Caco-2 (cell line): ENCODE measurements at places on chromosomes 1 and 21. TPM values are rescaled to one million over a fixed set of nuclear protein-coding genes. Genes with fewer than 3 reads are reported as not detected.

GRCh38 chr1:200226268-200226968, 183.4 kb downstream of the ZNF281 start:
- no peak for DNase-seq
- H3K4me3 ChIP-seq, result no peak overlapping the region
- no peaks in the 10 kb centered on the region for H3K36me3 ChIP-seq
- H3K27ac ChIP-seq, result no peak overlapping the region

- H3K4me3 ChIP-seq, result no peak overlapping the region
- no peak overlapping the region for H3K27ac ChIP-seq
- peaks cover 7% of the 10 kb centered on the region; the same call in 1 of the 2 replicates for H3K4me1 ChIP-seq
- no peaks in the 10 kb centered on the region for H3K27me3 ChIP-seq
These were observed 34.8 kb upstream of the IKBKE start for GRCh38 chr1:206435445-206435844.

- no peak overlapping the region for H3K27ac ChIP-seq
- H3K4me3 ChIP-seq, result no peak overlapping the region
- DNase-seq, result no peak
- no peaks in the 10 kb centered on the region for H3K27me3 ChIP-seq
- H3K4me1 ChIP-seq, result no peaks in the 10 kb centered on the region
These were observed 15.9 kb downstream of the LZIC start for GRCh38 chr1:9927259-9927658.

DNA sequence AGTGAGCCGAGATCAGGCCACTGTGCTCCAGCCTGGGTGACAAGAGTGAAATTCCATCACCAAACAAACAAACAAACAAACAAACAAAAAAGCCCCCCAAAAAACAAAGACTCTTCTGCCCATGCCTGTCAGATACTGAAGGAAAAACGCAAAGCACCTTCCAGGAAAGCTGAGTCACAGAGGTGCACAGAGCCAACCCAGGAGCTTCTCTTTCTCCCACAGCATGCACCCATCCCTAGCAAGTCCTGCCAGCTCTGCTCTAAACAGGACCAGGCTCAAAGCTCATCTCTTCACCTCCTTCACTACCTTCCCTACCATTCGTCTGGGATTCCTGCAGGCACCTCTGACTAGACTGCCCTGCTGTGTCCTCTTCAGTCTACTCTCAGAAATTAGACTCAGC, 46.5 kb downstream of the ETS2 start:
- H3K27ac ChIP-seq, result no peak overlapping the region
- H3K4me1 ChIP-seq, result no peaks in the 10 kb centered on the region
- H3K27me3 ChIP-seq, result no peaks in the 10 kb centered on the region
- no peaks in the 10 kb centered on the region for H3K36me3 ChIP-seq
- DNase-seq, result no peak

DNA sequence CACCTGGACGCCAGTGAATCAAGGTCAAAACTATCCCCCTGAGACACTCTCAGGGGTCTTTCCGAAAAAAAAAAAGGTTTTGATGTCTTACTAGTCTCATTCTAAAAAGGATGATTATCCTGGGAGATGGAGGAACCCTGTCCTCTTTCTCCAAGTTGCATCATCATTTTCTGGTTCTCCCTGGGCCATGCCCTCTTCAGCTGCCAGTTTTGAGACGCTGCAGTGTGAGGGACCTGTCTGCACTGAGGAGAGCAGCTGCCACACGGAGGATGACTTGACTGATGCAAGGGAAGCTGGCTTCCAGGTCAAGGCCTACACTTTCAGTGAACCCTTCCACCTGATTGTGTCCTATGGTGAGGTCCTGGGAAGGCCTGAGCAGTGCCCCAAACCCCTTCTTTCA, 3.5 kb downstream of the FCRLA start:
- H3K27ac ChIP-seq, result no peak overlapping the region
- no peak for DNase-seq
- no peaks in the 10 kb centered on the region for H3K4me1 ChIP-seq
- H3K4me3 ChIP-seq, result no peak overlapping the region
- H3K36me3 ChIP-seq, result no peaks in the 10 kb centered on the region

DNA sequence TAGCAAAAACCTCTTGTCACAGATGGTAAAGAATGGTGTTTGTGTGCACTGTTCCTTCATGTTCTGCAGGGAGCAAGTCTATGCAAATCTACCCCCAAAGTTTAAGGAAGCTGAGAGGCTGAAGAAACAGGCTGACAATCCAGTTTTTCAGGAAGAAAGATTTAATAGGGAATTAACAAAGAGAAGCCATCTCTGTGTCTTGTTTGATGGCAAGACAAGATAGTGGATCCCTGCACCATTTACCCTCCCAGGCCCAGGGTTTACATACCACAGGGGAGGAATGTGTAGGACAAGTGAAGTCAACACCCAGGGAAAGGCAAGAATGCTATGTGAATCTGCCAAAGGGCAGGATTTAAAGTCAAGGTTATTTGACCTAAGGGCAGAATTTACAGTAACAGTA, 48.1 kb upstream of the FNBP1L start:
- no peak overlapping the region for H3K27ac ChIP-seq
- peak; percentile 13 for DNase-seq
- no peaks in the 10 kb centered on the region for H3K36me3 ChIP-seq
- H3K4me1 ChIP-seq, result peaks cover 4% of the 10 kb centered on the region; the same call in 1 of the 2 replicates
- H3K4me3 ChIP-seq, result no peak overlapping the region
- H3K27me3 ChIP-seq, result no peaks in the 10 kb centered on the region

GRCh38 chr1:155049651-155050559, 1.2 kb upstream of the ADAM15 start:
- no peak for DNase-seq
- no peaks in the 10 kb centered on the region for H3K36me3 ChIP-seq
- H3K27me3 ChIP-seq, result no peaks in the 10 kb centered on the region
- H3K4me1 ChIP-seq, result peaks cover 20% of the 10 kb centered on the region
- peak overlapping the region; percentile 86 for H3K27ac ChIP-seq
- peak overlapping the region; percentile 50 for H3K4me3 ChIP-seq

DNA sequence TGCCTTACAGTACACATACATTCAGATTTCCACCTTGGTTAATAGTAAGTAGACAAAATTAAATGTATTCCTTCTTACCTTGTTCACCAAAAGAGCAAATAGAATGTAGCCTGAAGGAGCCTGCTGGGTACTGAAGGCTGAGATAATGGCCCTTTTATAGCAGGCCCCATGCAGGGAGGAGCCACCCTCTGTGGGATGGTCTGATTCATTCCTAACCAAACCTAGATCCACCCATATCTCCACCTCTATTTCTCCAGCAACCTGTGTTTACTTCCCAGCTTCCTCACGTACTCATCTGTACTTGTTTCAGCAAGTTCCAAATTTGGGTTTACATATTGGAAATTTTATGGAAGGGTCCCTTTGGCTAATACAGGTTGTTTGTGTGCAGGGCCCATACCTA, at the start of gene FLG:
Gene FLG (minus strand): TSS at position 129 of the 400 bp plus-strand sequence. CDS start 9,783 bp downstream, outside the sequence.
- H3K27me3 ChIP-seq, result no peaks in the 10 kb centered on the region
- no peak for DNase-seq
- no peak within 1 kb of the TSS for H3K4me3 ChIP-seq
- no peaks in the 10 kb centered on the region for H3K36me3 ChIP-seq
- H3K27ac ChIP-seq, result no peak within 1 kb of the TSS

GRCh38 chr1:28537457-28538199, 15.3 kb upstream of the TRNAU1AP start:
- no peak for DNase-seq
- H3K4me1 ChIP-seq, result no peaks in the 10 kb centered on the region
- H3K36me3 ChIP-seq, result no peaks in the 10 kb centered on the region
- no peaks in the 10 kb centered on the region for H3K27me3 ChIP-seq
- H3K4me3 ChIP-seq, result no peak overlapping the region

GRCh38 chr1:162847839-162848453, 13.0 kb downstream of the CCDC190 start:
- no peaks in the 10 kb centered on the region for H3K36me3 ChIP-seq
- no peak overlapping the region for H3K27ac ChIP-seq
- DNase-seq, result peak; percentile 65
- no peaks in the 10 kb centered on the region for H3K4me1 ChIP-seq
- no peak overlapping the region for H3K4me3 ChIP-seq

- no peak for DNase-seq
- H3K4me1 ChIP-seq, result no peaks in the 10 kb centered on the region
- no peak overlapping the region for H3K27ac ChIP-seq
- no peaks in the 10 kb centered on the region for H3K36me3 ChIP-seq
- no peak overlapping the region for H3K4me3 ChIP-seq
These were observed 11.5 kb downstream of the SH3BGR start for GRCh38 chr21:39463308-39463707.

- no peaks in the 10 kb centered on the region; the same call in 1 of the 2 replicates for H3K4me1 ChIP-seq
- H3K4me3 ChIP-seq, result peak overlapping the region; percentile 25
- H3K27me3 ChIP-seq, result no peaks in the 10 kb centered on the region; the same call in 1 of the 2 replicates
- no peaks in the 10 kb centered on the region for H3K36me3 ChIP-seq
- DNase-seq, result peak; percentile 35
These were observed 2.1 kb downstream of the ADGRL2 start for GRCh38 chr1:81802707-81803430.

- H3K4me1 ChIP-seq, result no peaks in the 10 kb centered on the region
- no peak overlapping the region for H3K4me3 ChIP-seq
- no peak for DNase-seq
- no peaks in the 10 kb centered on the region for H3K27me3 ChIP-seq
- no peaks in the 10 kb centered on the region for H3K36me3 ChIP-seq
These were observed 46.4 kb upstream of the SOD1 start for GRCh38 chr21:31612894-31613785.

GRCh38 chr1:15758343-15758931, at the start of gene FBLIM1:
FBLIM1 (plus strand) TSS chr1:15758795; CDS start chr1:15764984, 6,189 bp downstream.
- peaks cover 22% of the 10 kb centered on the region for H3K4me1 ChIP-seq
- H3K27me3 ChIP-seq, result no peaks in the 10 kb centered on the region
- DNase-seq, result no peak
- no peak within 1 kb of the TSS for H3K4me3 ChIP-seq
- H3K27ac ChIP-seq, result no peak within 1 kb of the TSS

GRCh38 chr1:153612755-153613331, at the start of gene S100A16:
S100A16 (minus strand) TSS chr1:153613137; CDS start chr1:153608151, 4,986 bp downstream.
- H3K4me1 ChIP-seq, result peaks cover 62% of the 10 kb centered on the region
- no peaks in the 10 kb centered on the region for H3K27me3 ChIP-seq
- H3K27ac ChIP-seq, result peak within 1 kb of the TSS; percentile 56
- peaks cover 4% of the 10 kb centered on the region; the same call in 1 of the 2 replicates for H3K36me3 ChIP-seq

DNA sequence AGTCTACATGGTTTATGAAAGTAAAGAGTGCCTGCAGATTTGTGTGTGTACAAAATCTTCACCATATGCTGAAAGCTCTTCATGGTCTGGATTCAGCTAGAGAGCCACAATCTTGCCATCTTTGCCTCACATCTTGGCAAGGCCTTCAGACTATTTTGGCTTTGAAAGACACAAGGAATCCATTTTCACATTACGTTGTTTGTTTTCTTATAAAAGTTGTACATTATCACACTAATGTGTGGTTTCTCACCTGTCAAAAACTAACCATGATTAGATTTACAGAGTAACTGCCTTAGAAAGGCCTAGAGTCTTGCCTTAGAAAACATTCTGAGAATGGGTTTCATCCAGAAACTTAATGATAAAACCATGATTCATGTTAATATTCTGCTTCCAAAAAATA, 494.6 kb downstream of the NEGR1 start:
- no peaks in the 10 kb centered on the region for H3K36me3 ChIP-seq
- H3K27me3 ChIP-seq, result no peaks in the 10 kb centered on the region
- DNase-seq, result no peak
- H3K27ac ChIP-seq, result no peak overlapping the region
- no peaks in the 10 kb centered on the region for H3K4me1 ChIP-seq
- no peak overlapping the region for H3K4me3 ChIP-seq

- no peaks in the 10 kb centered on the region for H3K4me1 ChIP-seq
- H3K27me3 ChIP-seq, result no peaks in the 10 kb centered on the region
- H3K27ac ChIP-seq, result no peak overlapping the region
These were observed 6.9 kb downstream of the PLA2G5 start for GRCh38 chr1:20076710-20077461.

- no peak overlapping the region for H3K27ac ChIP-seq
- no peak for DNase-seq
- no peaks in the 10 kb centered on the region for H3K36me3 ChIP-seq
- H3K27me3 ChIP-seq, result no peaks in the 10 kb centered on the region
- H3K4me1 ChIP-seq, result no peaks in the 10 kb centered on the region
These were observed 41.8 kb upstream of the LRRC52 start for GRCh38 chr1:165501970-165502348.

- H3K27ac ChIP-seq, result no peak overlapping the region
- no peak for DNase-seq
- H3K27me3 ChIP-seq, result no peaks in the 10 kb centered on the region
- no peaks in the 10 kb centered on the region for H3K36me3 ChIP-seq
- H3K4me1 ChIP-seq, result no peaks in the 10 kb centered on the region
These were observed 268.8 kb downstream of the KCTD3 start for GRCh38 chr1:215835951-215836350.

GRCh38 chr1:170510163-170510562, 21.8 kb upstream of the GORAB start:
- no peak for DNase-seq
- H3K4me3 ChIP-seq, result no peak overlapping the region
- H3K27me3 ChIP-seq, result no peaks in the 10 kb centered on the region
- H3K27ac ChIP-seq, result no peak overlapping the region
- H3K4me1 ChIP-seq, result no peaks in the 10 kb centered on the region
- no peaks in the 10 kb centered on the region for H3K36me3 ChIP-seq

DNA sequence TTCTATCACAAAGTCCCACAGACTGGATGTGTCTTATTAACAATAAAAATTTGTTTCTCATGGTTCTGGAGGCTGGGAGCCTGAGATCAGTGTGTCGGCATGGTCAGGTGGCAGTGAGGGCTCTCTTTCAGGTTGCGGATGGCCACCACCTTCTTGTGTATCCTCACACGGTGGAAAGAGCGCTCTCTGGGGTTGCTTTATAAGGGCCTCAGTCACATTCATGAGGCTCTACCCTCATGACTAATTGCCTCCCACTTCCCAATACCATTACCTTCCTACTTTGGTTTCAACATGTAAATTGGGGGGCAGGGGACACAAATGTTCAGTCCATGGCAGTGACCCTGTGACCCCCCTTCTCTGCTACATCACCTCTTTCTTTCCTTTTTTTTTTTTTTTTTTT, 20.7 kb upstream of the MX1 start:
- H3K4me1 ChIP-seq, result no peaks in the 10 kb centered on the region
- no peak overlapping the region for H3K4me3 ChIP-seq
- H3K27ac ChIP-seq, result no peak overlapping the region

DNA sequence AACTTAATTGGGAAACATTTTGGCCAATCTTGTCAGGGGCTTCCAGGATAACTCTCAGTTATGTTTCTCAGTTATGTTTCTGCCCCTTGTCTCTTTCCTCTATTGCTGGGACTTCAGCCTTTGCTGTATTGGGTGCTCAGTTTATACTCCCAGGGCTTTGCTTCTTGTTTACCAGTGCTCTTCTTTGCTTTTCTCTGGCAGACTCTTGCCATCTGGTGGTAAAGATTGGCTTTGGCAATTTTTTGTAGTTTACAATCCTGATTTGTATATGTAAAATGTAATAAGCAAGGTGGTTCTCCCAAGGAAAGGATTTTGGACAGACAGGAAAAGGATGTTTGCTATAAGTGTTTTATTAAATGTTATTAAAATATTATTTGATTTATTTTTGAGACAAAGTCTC, 37.9 kb downstream of the FABP3 start:
- H3K4me1 ChIP-seq, result no peaks in the 10 kb centered on the region
- no peak overlapping the region for H3K4me3 ChIP-seq
- H3K27me3 ChIP-seq, result no peaks in the 10 kb centered on the region
- H3K27ac ChIP-seq, result no peak overlapping the region
- no peak for DNase-seq

Gene ATPAF1
- total RNA-seq, result 26.9 and 31.7 TPM in 2 replicates

Gene RRP1
- total RNA-seq, result 51.6 and 52.8 TPM in 2 replicates

Gene FMO5
- 1.9 and 2.0 TPM in 2 replicates for total RNA-seq

Gene SSU72
- 91.5 and 96.2 TPM in 2 replicates for total RNA-seq

Gene TBX19
- total RNA-seq, result 2.8 and 3.3 TPM in 2 replicates

Gene ARMH1
- 0.37 TPM in 1 of 2 replicates, not detected in the other for total RNA-seq

Gene NUAK2
- 25.7 and 27.0 TPM in 2 replicates for total RNA-seq

Gene SLC25A33
- 9.9 and 11.2 TPM in 2 replicates for total RNA-seq

Gene HOOK1
- total RNA-seq, result 23.0 and 25.2 TPM in 2 replicates

Gene KRTAP7-1
- total RNA-seq, result not detected in 2 replicates

Gene TNFRSF18
- total RNA-seq, result not detected in 2 replicates

Gene TXNIP
- total RNA-seq, result 27.5 and 38.6 TPM in 2 replicates

Gene OR2AJ1
- not detected in 2 replicates for total RNA-seq

Gene MUL1
- total RNA-seq, result 18.3 and 18.7 TPM in 2 replicates

Gene SELENBP1
- 18.5 and 18.7 TPM in 2 replicates for total RNA-seq
